Activated naive CD4-positive, alpha-beta T cell treated with anti-CD3 and anti-CD28 coated beads for 36 hours (primary cell): ENCODE measurements at places on chromosomes 4 and X. TPM values are rescaled to one million over a fixed set of nuclear protein-coding genes. Genes with fewer than 3 reads are reported as not detected.

- H3K4me3 ChIP-seq = no peak overlapping the region
- peaks cover 4% of the 10 kb centered on the region for H3K4me1 ChIP-seq
- no peak for DNase-seq
Observed at GRCh38 chrX:40945361-40945713, 139.9 kb upstream of the USP9X start.

GRCh38 chrX:2521092-2521926, 20.5 kb upstream of the DHRSX start:
- H3K27ac ChIP-seq = no peak overlapping the region
- H3K4me3 ChIP-seq = no peak overlapping the region
- DNase-seq = no peak
- peaks cover 5% of the 10 kb centered on the region for H3K27me3 ChIP-seq
- peaks cover 2% of the 10 kb centered on the region for H3K4me1 ChIP-seq
- H3K36me3 ChIP-seq = no peaks in the 10 kb centered on the region

CT45A7 gene
- not detected for total RNA-seq

BEND2 gene
- not detected for total RNA-seq

DNA sequence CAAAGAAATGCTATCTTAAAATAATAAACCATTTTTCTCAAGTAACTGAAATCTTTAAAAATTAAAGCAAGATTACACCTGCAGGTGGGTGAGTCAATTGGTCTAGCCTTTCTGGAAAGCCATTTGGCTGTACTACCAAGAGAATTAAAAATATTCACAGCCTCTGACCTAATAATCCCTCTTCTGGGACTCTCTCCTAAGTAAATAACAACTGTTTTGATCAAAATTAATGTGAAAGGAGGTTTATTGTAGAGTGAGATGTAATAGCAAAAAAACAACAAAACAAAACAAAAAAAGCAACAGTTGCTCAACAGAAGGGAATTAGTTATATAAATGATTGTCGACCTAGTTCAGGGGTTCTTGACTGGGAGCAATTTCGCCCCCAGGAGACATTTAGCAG, 89.0 kb downstream of the GEMIN8 start:
- no peaks in the 10 kb centered on the region for H3K36me3 ChIP-seq
- no peak for DNase-seq
- no peak overlapping the region for H3K4me3 ChIP-seq
- peaks cover 30% of the 10 kb centered on the region for H3K27me3 ChIP-seq

GRCh38 chrX:24890677-24891076, 125.1 kb downstream of the ARX start:
- no peak overlapping the region for H3K4me3 ChIP-seq
- H3K36me3 ChIP-seq = peaks cover 33% of the 10 kb centered on the region
- DNase-seq = no peak
- peaks cover 6% of the 10 kb centered on the region for H3K4me1 ChIP-seq
- H3K27ac ChIP-seq = no peak overlapping the region

GRCh38 chrX:77628294-77629025, 157.6 kb downstream of the ATRX start:
- H3K4me3 ChIP-seq = no peak overlapping the region
- DNase-seq = no peak
- H3K4me1 ChIP-seq = peaks cover 3% of the 10 kb centered on the region
- no peak overlapping the region for H3K27ac ChIP-seq
- no peaks in the 10 kb centered on the region for H3K27me3 ChIP-seq
- H3K36me3 ChIP-seq = peaks cover 7% of the 10 kb centered on the region

DNA sequence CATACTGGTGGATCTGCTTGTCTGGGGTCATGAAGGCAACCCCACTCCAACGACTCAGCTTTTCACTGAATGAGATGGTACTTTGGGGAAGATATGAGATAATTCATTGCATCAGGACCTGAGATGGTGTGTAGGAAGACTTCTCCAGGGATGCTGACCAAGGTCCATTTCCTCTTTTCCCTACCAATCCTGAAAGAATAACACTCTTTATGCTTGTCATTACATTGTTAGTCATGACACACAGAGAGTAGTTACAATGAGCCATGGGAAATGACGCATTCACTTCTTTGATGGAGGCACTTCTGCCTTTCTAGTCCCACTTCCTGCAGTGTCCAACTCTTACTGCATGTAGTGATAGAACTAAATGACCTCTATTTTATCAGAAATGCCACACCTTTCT, 58.6 kb downstream of the AREG start:
- peaks cover 35% of the 10 kb centered on the region for H3K27me3 ChIP-seq
- no peaks in the 10 kb centered on the region for H3K36me3 ChIP-seq
- H3K4me1 ChIP-seq = no peaks in the 10 kb centered on the region
- H3K27ac ChIP-seq = no peak overlapping the region

GRCh38 chr4:41683326-41683725, 65.2 kb downstream of the PHOX2B start:
- H3K36me3 ChIP-seq = no peaks in the 10 kb centered on the region
- DNase-seq = no peak
- no peak overlapping the region for H3K27ac ChIP-seq
- no peak overlapping the region for H3K4me3 ChIP-seq

DNA sequence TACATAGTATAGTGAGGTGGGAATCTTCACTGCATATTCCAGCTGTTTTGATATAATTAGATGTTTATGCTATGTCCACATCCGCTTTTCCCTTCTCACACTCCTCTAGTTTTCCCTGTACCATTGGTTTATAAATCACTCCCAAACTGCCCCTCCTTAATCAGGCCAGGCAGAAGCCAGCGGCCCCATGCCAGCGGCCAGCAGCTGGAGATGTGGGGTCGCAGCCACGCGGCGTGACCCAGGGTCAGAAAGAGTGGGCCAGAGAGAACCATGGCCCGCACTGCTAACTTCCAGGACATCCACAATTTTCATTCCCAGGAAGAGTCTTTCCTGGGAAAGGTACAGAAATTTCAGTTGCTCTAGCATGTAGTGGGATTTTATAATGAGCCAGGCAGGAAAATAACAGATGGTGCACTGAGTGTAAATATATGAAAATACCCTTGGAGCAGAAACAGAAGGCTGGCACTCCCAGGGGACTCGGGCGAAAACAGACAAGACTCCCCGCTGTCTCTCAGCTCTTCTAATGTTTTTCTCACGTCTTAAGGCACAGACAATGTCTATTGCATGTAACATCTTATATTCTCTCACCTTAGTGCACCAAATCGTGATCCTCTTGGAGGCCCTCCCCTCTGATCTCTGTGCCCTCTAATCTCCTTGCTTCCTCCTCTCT, 145.9 kb upstream of the ZFP42 start:
- no peaks in the 10 kb centered on the region for H3K27me3 ChIP-seq
- H3K27ac ChIP-seq = no peak overlapping the region
- DNase-seq = no peak
- no peak overlapping the region for H3K4me3 ChIP-seq
- no peaks in the 10 kb centered on the region for H3K36me3 ChIP-seq

ANTXR2 gene
- total RNA-seq = 0.79 TPM

ZBTB33 gene
- 12.6 TPM for total RNA-seq

C1QTNF7 gene
- total RNA-seq = not detected

RAB39B gene
- total RNA-seq = 11.6 TPM

GRCh38 chr4:39626261-39626660, 12.4 kb downstream of the SMIM14 start:
- peaks cover 10% of the 10 kb centered on the region for H3K4me1 ChIP-seq
- H3K27me3 ChIP-seq = no peaks in the 10 kb centered on the region
- DNase-seq = no peak
- no peaks in the 10 kb centered on the region for H3K36me3 ChIP-seq
- no peak overlapping the region for H3K27ac ChIP-seq
- H3K4me3 ChIP-seq = no peak overlapping the region

DNA sequence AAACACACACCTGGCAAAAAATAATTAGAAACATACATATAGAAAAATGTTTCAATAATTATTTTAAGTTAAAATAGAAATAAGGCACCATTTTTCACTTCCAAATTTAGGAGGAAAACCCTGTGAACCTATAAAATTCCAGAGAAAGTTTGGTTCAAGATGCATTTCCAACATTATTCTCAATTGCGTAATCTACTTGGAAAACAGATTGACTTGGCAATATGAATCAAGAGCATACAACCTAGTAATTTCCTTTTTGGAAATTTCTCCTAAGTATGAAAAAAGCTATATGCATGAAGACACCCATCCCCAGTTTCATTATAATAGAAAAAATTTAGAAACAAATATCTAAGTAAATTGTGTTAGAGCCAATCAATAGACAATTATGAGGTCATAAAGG, 242.9 kb downstream of the IQCM start:
- no peak overlapping the region for H3K4me3 ChIP-seq
- no peaks in the 10 kb centered on the region for H3K36me3 ChIP-seq
- no peaks in the 10 kb centered on the region for H3K27me3 ChIP-seq
- DNase-seq = no peak
- no peak overlapping the region for H3K27ac ChIP-seq

SMIM14 gene
- total RNA-seq = 3.9 TPM

ATP2B3 gene
- not detected for total RNA-seq

FAM236D gene
- not detected for total RNA-seq

- no peaks in the 10 kb centered on the region for H3K4me1 ChIP-seq
- H3K27me3 ChIP-seq = peaks cover 13% of the 10 kb centered on the region
Observed at GRCh38 chr4:7158081-7158750, 34.1 kb upstream of the SORCS2 start.

ADAM29 gene
- not detected for total RNA-seq

DNA sequence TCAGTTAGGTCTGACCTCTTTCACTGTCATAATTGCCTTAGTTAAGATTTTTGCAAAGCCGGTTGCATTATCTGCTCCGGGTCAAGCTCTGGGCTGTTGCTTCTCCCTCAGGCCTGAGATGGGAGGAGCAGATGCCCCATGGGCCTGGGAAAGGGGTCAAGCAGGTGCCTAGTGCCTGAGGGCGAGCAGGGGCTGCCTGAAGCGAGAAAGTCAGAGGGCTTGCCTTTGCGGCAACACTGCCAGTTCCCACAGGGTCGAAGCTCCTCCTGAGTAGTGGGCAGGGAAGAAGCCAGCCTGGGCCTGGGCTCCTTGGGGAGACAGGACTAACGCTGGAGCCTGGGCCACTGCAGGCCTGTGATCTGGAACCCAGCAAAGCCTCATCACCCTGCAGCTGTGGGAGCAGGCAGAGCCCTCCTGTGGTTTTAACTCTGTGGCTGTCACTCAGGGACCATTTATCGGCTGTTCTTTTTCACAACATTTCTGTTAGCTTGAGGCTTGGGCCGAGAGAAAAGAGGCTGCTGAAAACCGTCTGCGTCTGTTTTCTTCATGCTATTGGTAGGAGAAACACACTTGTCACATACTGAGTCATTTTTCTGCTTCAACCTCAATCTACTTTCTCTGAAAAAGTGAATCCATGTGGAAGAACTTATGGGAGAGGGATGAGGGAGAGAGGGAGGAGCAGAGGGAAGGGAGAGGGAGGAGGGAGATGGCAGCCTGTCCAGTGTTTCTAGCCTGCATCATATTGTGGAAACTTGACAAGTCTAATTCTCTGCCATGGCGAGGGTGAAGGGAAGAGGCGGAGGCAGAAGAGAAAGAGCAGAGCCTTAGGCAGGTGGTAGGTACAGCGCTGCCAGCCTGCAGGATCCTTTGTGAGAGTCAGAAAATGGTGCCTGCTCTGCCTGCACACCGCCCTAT, 68.4 kb downstream of the RHOH start:
- peaks cover 60% of the 10 kb centered on the region for H3K4me1 ChIP-seq
- no peaks in the 10 kb centered on the region for H3K27me3 ChIP-seq
- H3K4me3 ChIP-seq = peak overlapping the region; percentile 66
- H3K36me3 ChIP-seq = no peaks in the 10 kb centered on the region
- DNase-seq = peak; percentile 54

CXCL1 gene
- total RNA-seq = not detected

- peaks cover 7% of the 10 kb centered on the region for H3K27me3 ChIP-seq
- H3K4me1 ChIP-seq = no peaks in the 10 kb centered on the region
- no peak overlapping the region for H3K27ac ChIP-seq
- no peaks in the 10 kb centered on the region for H3K36me3 ChIP-seq
Observed at GRCh38 chrX:52217494-52218160, 32.9 kb downstream of the MAGED4 start.

- no peaks in the 10 kb centered on the region for H3K36me3 ChIP-seq
- no peak for DNase-seq
- H3K4me3 ChIP-seq = no peak overlapping the region
- peaks cover 6% of the 10 kb centered on the region for H3K27me3 ChIP-seq
- no peaks in the 10 kb centered on the region for H3K4me1 ChIP-seq
Observed at GRCh38 chr4:5971078-5971450, 47.2 kb downstream of the C4orf50 start.

DNA sequence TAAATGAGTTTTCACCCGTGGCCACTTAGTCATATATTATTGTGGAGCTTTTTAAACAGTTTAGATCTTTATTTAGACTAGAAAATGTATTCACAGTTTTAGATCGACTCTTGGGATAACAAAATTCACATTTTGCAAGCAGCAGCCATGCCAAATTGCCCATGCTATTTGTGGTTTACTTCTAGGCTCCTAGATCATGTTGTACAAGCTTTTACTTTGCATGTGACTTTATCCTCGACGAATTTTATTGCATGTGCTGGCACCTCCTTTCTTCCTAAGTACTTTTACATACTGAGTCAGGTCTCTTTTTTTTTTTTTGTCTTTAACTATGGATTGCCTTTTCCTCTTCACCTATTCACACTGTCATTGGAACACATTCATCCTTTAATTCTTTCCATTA, 23.2 kb downstream of the BBS12 start:
- peaks cover 22% of the 10 kb centered on the region for H3K27me3 ChIP-seq
- H3K27ac ChIP-seq = no peak overlapping the region
- H3K4me1 ChIP-seq = peaks cover 3% of the 10 kb centered on the region
